ENCODE measurements at places on chromosomes 4 and X.

DNA sequence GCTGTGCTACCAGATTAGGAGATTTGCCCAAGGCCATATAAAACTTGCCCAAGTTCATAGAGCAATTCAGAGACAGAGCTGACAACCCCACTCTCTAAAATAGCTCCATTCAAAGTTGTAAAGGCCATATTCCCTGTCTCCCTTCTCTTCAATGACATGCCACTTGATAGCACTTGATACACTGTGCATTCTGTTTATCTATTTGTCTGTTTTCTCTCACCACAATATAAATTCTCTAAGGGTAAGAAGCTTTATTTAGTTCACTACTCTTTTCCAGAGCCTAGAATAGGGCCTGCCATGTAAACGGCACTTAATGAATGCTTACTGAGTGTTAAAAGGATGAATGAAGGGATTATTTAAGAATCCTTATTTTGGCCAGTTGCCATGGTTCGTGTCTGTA lies 24.1 kb upstream of the MAP9 start:
- DNase-seq, result no peak

- no peak for DNase-seq
These were observed 81.6 kb upstream of the MID1 start for GRCh38 chrX:10702031-10702430.

DNA sequence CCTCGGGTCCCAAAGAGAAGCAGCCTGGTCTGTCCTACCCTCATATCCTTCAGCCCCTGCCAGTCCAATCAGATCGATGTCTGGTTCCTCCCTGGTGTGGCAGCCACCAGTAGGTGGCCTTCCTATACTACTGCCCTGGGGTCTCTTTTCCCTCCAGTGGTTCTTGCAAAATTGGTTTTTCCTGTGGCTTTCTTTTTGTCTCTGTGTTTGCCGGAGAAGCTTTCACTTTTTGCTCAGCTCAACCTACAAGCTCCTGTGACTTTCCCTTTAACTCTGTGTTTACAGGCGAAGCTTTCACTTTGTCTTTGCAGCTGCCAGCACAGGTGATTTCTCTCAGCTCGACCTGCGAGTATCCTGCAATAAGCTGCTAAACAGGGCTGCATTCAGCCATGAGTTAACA lies 46.8 kb downstream of the UGT2A3 start:
- DNase-seq, result no peak

DNA sequence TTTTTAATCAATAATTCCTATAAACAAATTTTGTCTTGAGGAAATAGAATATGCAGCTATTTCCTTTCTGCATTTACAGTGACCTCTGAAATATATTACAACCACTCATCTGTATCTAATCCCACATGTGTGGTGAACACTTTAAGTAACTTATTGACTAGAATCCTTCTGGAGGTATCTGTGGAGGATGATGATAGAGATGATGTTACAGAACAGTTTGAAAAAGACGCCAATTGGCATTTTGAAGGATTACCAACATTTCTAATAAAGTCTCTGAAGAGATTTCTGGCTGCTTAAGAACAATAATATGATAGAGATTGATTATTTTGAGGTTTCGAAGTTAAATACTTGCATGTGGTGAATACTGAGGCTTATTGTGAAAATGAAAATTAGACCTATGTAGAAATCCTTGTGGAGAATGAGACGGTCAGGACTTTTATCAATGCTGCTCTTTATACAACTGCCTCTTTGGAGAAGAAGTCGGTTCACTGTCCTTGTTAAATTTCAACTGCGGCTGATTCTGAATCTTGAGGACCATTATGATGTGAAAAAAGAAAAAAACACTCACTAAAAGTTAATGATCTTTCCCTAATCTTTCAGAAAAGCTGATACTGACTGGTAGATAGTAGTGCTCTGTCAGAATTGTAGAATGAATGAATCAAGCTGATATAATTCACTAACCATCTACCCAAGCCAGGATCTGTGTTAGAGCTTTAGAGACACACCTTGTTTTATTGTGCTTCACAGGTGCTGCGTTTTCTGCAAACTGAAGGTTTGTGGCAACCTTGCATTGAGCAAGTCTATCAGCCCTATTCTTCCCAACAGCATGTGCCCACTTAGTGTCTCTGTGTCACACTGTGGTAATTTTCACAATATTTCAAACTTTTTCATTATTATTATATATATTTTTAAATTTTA lies 204.7 kb downstream of the SPRY1 start:
- no peak for DNase-seq

- no peak for DNase-seq
These were observed 486.2 kb downstream of the TRAM1L1 start for GRCh38 chr4:116598980-116599789.

DNA sequence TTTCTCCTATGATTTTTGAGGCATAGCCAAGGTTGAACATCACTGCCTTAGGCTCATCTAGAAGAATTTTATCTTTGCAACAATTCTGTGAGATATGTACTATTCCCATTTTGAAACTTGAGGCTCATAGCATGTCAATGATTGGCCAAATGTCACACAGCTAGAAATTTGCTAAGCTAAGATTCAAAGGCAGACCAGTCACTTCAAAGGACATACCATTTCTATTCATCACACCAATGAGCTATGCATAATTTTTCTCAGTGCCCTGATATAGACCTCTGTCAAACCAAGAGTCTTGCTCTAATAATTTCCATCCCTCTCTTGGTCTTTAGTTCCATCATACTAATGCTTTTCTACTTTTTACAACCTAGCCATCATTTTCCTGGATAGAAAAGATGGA lies 27.6 kb upstream of the SERTM2 start:
- no peak for DNase-seq

GRCh38 chrX:29090811-29091210 lies 503.6 kb downstream of the IL1RAPL1 start:
- no peak for DNase-seq

DNA sequence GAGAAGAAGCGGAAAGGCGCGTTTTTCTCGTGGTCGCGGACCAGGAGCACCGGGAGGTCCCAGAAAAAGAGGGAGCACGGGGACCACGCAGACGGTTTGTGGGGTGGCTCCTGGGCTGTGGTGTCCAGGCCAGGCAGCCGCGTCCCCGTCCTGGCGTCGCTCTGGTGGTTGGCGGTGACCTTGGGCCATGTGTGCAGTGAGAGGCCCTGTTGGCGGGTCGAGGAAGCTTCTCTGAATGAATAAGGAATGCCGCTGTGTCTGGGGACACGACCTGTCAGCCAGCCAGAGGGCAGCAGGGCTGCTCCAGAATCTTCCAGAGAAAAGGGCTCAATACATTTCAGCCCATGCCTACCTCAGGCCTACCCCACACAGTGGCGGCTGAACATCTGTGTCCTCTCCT lies 24.3 kb upstream of the HGFAC start:
- DNase-seq, result no peak

GRCh38 chrX:69107231-69107739 lies 58.0 kb downstream of the PJA1 start:
- DNase-seq, result no peak

DNA sequence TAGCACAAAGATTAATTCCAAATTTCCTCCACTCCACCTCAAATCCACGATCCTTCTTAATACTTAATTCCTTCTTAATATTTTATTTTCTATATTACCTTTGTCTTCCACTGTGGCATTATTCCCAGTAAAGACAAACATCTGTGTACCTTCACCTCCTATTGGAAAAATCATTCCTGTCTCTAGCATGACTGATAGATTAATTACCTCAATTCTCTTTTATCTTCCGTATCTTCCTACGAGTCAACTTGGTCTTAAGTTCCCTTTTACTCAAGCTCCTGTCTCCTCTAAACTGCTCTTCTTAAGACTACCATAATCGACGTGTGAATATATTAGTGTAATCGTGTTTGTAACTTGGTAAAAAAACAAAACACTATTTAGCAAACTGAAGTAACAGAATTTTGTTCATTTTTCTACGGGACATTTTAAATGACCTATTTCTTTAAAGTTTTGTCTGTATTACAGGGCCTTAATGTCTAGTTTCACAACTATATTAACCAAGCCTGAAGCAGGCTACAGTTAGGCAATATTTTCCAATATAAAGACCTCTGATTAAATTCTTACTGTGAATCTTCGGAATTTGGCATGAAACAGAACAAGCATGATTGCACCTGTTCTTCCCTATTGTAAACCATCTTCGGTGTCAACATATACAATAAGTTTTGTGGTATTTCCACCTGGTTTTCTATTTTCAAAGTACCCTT lies 1.1 kb upstream of the USP38 start:
- DNase-seq, result no peak

DNA sequence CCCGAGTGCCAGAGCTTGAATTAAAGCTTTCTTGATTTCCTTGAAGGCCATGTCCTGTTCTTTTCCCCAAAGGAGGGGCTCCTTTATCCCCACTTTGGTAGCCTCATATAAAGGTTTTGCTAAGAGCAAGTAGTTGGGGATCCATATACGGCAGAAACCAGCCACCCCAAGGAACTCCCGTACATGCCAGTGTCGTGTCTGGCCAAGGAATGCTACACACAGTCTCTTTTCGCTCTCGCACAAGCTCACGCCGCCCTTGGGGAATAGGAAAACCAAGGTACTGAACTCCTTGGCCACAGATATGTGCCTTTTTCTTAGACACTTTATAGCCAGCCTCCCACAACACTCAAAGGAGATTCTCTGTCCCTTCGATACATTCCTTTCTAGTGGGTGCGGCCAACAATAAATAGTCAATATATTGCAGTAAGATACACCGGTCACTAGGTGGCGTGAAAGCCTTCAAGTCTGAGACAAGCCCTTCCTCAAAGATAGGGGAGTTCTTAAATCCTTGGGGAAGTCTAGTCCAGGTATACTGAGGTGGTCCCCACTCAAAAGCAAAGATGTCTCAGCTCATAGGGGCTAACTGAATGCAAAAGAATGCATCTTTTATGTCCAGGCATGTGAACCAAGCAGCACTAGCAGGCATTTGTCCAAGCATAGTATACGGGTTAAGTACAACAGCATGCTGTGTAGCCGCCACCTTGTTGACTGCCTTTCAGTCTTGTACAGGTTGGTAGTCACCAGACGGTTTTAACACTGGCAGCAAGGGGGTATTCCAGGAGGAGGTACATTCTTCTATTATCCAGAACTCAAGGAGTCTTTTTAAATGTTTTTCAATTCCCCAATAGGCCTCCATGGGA lies 57.8 kb upstream of the XAGE1B start:
- DNase-seq, result no peak

DNA sequence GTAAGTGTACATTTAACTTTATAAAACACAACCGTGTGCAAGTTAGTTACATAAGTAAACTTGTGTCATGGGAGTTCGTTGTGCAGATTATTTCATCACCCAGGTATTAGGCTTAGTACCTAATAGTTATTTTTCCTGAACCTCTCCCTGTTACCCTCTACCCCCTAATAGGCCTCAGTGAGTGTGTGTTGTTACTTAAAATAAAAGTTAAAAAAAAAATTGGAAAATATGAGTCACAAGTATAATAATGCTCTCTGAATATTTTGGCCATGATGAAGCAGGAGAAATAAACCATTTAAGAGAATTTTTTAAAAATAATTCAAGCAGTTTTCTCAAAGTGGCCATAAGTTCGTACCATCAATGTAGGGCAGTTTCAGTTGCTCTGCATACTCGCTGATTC lies 105.1 kb upstream of the GRID2 start:
- no peak for DNase-seq

DNA sequence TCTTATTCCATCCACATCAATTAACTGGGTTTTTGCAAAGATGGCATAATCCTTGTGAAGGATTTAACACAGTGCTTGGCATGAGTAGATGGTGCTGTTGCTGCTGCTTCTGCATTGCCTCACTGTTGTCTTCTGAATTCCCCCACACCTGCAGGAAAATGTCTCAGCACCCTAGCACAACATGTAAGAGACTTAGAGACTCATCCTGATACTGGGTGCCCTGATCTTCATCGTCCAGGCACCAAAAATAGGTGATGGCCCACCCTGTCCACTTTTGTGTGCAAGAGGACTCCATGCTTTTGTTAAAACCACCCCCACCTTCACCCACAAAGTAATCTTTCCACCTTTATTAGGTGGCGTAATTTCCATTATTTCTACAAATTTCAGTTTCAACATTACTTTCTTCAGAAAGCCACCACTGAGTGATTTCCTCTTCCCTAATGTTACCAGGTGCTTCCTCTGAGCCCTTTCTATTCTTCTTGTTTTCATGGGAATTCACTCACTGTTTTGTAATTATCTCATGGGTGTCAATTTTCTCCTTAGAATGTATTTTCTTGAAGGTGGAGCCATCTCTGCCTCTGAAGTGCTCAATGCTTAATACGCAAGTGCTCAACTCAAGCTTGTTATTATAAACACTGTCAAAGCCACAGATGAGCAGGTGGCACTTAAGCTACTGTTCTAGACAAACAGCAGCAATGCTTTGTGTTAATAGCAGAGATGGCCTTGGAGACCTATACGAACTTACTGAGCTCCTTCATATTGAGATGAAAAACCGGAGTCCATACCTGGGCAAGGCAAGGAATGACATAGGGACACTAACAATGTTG lies 89.5 kb downstream of the HS3ST1 start:
- no peak for DNase-seq

DNA sequence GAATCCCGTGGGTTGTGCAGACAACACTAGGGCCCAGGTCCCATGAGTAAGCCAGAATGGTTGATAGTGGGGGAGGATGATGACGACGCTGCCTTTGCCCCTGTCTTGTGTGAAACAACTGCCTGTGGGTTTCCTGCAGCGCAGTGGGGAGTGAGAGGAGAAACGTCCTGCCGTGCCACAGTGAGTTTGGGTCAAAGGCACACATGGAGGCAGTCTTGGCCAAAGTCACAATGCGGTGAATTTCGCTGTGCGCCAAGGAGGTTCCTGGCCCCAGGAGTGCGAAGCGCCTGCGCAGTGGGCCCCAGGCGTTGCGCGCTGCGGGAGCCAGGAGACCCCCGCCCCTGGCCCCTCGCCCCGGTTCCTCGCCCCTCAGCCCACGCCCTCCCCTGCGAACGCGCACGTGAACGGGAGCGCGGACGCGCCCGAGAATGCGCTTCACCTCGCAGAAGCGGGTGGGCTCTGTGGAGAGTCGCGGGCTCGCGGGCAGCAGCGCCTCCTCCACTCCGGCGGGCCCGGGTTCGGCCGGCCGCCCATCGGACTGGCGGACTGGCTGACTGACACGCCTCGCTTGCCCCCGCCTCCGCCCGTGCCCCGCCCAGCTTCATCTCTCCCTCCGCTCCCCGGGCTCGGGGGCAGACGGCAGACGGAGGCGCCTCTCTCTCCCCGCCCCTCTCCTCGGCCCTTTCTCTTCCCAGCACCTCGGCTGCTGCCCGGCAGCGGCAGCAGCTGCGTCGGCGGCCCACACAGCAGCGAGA lies at the start of gene NUDT10:
Gene NUDT10, plus strand, starts transcription at position 635 of the 755 bp plus-strand sequence. CDS start 144 bp downstream, outside the sequence.
- no peak for DNase-seq

GRCh38 chr4:55032179-55032578 lies 93.2 kb downstream of the KDR start:
- DNase-seq, result no peak

DNA sequence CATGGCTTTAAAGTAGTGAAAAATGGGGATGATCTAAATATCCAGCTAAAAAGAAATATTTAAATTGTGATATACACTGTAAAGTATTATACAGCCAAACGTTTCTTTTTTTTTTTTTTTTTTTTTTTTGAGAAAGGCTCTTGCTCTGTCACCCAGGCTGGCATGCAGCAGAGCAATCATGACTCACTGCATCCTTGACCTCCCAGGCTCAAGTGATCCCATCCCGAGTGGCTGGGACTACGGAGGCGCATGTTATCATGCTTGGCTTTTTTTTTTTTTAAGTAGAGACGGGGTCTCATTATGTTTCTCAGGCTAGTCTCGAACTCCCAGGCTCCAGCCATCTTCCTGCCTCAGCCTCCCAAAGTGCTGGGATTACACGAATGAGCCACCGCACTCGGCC lies 17.1 kb downstream of the SMIM14 start:
- DNase-seq, result no peak

- DNase-seq, result no peak
These were observed 134.9 kb downstream of the MAML3 start for GRCh38 chr4:140018931-140019618.

- DNase-seq, result no peak
These were observed 9.0 kb downstream of the COX7B2 start for GRCh38 chr4:46900082-46900481.

- DNase-seq, result no peak
These were observed 3.2 kb upstream of the VGLL1 start for GRCh38 chrX:136528645-136529315.

All from T-helper 22 cell (primary cell).